Uterus (tissue), 4 donors: ENCODE measurements at places on chromosomes 13 and 19. TPM values are rescaled to one million over a fixed set of nuclear protein-coding genes. Genes with fewer than 3 reads are reported as not detected.

- no peak for DNase-seq
Observed at GRCh38 chr13:85243831-85244230, 555.4 kb downstream of the SLITRK6 start.

GRCh38 chr13:74485757-74486156, 351.6 kb upstream of the KLF12 start:
- DNase-seq, result no peak

DNA sequence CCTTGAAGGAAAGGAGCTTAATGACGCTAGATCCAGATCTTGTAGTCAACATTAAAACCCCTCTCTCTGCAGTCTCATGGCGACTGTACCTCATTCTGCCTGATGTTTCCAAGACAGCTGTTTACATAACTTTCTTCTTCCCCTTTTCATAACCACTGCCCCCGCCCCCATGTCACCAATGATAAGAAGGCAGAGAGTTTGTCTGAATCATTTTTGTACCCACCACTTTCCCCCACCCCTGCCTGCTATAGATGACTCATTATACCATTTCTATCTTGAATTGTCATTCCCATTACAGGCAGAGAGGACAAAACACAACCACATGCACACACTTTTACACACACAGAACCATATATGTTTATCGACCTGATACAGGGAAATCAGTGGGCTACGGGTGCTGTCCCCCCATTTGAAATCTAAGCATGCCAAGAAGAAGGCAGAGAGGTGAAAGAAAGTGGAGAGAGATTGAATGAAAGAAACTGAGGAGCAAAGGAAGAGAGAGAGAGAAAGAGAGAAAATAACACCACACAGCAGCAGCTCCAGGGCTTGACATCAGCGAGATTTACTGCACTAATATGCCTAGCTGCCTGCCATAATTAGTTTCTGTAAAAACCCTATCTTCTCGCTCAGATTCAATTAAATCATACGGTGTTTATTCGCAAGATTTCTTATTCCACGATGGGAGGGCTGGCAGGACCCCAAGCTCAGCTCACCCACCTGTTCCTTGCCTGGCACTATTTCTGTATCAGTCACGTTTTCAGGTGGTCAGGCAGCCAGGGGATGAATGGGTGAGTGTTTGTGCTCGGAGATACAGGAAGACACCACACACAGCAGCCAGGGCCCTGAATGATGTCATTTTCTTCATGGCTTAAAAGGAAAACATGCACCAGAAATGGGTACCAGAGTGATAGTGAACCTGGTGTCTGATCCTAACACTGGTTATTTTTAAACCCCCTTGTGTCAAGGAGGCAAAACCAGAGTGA, 114.3 kb upstream of the SERP2 start:
- peak; percentile 46 for DNase-seq

DNA sequence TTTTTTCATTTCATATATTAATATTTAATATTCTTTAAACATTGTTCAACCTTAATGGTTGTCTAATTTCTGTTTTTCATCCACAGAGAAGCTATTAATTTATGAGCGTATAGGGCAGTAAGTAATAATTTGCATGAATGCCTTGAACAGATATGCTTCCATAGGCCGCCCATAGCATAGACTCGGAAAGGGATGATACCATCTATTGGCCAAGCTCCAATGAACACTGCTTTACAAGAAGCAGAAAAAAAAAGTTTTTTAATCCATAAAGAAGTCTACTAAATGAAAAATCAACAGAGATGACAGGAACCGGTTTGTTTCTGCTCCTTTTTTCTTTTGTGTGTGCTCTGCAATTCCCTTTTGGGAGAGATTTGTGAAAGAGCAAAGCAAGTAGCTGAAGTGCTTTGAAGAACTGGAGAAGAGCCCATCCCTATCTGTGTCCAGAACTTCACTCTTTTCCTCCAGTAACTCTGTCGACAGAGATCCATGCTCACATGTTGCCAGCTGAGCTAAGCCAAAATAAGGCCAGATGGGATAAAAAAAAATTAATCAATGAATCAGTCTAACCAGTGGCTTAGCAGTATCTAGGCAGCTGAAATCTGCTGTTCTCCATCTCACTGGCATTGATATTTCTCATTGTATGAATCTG, 215.9 kb upstream of the SOX21 start:
- no peak for DNase-seq

GRCh38 chr13:112562254-112562653, 25.7 kb downstream of the TUBGCP3 start:
- no peak for DNase-seq

DNA sequence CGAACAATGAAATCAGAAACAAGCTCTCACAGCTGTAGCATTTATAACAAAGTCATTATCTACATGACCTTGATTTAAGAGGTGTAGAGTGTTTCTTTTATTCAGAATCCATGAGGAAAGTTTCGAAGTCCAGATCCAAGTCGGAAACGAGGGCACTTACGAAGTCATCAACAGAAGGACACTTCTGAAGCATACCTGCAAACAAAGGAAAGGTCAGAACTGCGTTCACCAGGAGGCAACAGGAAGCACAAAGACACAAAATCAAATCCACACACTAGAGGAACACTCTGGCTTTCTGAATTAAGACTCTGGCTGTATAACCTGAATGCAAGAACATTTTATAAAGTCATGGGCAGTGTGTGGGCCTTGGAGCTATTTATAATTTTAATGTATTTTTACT, 158.9 kb downstream of the MIPEP start:
- no peak for DNase-seq

DNA sequence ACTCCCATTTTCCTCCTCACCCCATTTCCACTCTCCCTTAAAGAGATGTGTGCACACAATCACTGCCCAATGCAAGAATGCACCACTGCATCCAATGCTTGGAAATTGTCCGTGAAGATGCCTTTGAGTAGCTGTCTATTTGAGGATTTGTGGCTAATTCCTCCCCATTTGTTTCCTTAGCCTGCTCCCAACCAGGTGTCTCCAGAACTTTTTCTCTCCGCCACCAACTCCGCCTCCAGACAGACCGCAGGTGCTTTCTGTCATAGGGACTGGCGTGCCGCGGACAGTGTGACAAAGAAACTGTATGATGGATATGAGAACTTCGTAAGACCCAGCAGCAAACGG, 461 bp upstream of the TM9SF2 start:
- DNase-seq, result no peak

DNA sequence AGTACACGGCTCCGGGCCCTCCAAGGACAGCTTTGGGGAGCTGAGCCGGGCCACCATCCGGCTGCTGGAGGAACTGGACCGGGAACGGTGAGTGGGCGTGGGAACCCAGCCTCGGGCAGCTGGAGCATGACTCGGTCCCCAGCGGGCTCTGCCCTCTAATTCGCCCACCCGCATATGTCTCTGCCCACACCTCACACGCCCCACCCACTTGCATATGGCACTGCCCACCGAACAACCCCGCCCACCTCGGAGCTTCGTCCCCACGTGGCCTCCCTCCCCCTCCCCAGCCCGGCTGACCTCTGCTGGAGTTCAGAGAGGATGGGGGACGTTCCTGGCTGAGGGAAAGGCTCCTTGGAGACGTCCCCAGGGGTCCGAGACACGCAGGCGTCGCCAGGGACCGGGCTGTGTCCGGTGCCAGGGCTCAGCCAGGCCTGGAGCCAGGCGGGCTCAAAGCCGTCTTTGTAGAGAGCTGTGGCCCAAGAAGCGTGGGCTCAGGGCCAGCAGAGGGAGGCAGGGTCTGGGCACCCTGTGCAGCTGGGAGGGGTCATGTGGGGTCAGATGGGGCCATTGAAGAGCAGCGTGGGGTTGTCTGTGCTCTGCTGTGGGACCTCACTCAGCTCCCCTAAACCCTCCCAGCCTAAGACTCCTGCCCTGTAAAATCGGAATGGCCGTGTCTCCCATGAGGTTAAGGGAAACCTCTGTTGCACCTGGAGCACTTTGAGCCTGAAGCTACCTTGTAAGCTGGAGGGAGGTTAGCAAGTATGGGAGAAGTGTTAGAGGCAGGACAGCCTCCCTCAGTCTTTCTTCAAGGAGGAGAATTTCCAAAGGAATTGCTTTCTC, 3.8 kb downstream of the APC2 start:
- DNase-seq, result no peak

DNA sequence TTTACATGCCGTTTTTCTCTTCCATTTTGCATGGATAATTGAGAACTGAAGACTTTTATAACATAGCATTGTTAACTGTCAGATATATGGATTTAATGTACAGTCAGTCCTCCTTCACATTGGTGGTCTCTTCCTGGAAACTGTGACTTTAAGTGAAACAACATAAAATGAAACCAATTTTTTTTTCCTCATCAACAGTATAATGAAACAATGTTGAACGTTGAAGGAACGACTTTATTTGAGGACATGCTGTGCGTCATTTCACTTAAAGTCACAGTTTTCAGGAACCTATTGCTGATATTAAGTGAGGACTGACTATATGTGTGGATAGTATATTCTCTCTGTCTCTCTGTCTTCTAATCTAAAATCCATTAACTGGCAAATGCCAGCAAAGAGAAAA, 54.8 kb downstream of the COG3 start:
- DNase-seq, result no peak

DNA sequence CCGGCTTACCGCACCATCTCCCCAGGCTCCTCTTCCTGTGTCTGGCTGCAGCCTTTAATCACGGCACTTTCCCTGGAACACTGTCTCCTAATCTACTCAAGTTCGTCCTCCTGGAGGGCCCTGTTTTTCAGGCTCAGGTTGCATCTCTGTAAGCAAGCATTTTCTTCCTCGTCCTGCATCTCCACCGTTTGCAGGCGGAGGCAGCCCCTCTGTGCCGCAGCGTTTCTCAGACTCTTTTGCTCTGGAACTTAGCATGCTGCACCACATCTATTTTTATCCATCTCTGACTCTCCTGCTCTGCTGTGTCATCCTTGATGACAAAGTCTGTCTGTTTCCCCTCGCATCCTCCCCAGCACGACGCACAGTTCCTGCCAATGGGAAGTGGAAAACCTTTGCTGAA, 117.5 kb downstream of the ATP8A2 start:
- DNase-seq, result no peak

The HIPK4 gene
- 0.48 TPM for total RNA-seq

The PCDH20 gene
- 0.59 TPM for total RNA-seq
